ENCODE measurements at places on chromosomes 3 and 15.

GRCh38 chr3:106359692-106360091 is 490.9 kb upstream of the CBLB start:
- no peak for DNase-seq

GRCh38 chr15:57662091-57662744 is 44.3 kb upstream of the POLR2M start:
- no peak for DNase-seq

DNA sequence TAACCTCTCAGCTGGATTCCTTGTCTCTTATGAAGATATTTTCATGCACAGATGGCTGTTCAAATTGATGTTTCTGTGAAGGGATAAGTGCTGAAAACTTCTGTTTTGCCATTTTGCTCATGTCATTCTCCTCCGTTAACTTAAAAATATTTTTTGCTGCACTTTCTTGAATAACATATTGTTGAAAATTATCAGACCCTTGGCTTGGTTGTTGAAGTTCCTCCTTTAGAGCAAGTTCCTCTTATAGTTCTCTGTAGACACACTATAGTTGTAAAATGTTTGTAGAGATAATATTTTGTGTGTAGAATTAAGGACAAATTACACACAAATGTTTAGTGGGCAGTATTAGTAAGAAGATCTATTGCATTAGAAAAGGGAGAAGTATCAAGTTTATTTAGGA is 300.4 kb downstream of the SV2B start:
- DNase-seq = no peak

- no peak for DNase-seq
These were observed 57.1 kb downstream of the CHAC1 start for GRCh38 chr15:41010345-41010744.

DNA sequence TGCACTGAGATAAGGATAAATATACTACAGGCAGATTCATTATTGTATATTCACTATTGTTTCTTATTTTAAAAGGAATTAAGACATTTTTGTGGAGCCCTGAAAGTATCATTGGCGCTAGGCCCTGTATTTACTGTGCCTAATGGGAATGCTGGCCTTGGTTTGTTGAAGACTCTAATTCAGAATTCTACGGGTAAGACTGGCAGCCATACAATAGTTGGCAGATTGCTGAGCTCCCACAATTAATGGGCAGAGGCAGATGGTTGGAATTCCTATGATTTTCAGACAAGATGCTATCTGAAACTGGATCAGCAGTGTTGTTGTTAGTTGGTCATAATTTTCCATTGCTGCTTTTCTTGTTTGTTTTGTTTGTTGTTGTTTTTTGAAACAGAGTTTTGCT is 14.7 kb downstream of the PGBD4 start:
- DNase-seq = no peak

DNA sequence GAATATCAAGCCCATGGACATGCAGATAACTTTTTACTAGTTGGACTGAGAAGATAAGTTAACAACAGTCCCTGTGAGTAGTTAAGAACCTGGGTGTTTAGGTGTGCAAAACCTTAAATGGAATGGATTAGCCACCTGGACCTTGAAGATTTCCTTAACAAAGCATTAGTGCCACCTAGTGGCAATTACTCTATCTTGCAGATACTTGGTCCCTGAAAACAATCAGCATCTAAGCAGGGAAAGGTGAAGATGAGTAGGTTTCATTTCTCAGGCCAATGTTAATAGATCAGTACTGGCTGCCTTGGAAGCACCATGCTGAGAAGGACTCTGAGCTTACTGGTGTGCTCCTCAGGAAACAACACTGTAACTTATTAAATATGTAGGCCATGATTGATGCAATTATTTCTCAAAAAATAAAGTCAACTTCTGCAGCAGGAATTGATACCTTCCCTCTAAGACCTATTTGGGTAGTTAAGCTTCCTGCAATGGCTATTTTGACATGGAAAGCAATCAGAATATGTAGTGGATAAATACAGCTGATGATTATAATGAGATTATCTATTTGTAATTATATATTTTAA is 329.4 kb downstream of the TBC1D5 start:
- peak; percentile 10 for DNase-seq

GRCh38 chr3:178289544-178290160 is 246.6 kb upstream of the KCNMB2 start:
- DNase-seq = no peak

DNA sequence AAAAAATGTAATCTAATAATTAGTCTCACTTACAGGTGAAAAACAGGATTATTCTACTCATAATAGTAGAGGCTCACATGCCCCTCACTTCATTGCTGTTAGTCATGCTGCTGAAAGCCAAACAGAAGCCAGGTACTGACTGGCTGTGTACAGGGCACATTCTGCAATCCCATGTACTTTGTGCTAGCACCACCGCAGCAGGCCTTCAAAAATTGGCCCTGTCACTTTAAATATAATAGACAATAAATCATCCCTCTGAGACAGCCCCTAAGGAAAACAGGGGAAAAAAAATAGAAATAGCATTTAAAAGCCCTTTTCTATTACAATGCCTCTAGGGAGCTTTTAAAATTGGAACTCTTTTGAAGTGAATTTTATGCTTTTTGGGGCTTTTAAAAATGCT is 723.8 kb downstream of the TUSC7 start:
- DNase-seq = no peak

GRCh38 chr3:14290631-14291385 is 111.6 kb upstream of the SLC6A6 start:
- no peak for DNase-seq

GRCh38 chr3:52683611-52684010 is 2.1 kb downstream of the PBRM1 start:
- no peak for DNase-seq

DNA sequence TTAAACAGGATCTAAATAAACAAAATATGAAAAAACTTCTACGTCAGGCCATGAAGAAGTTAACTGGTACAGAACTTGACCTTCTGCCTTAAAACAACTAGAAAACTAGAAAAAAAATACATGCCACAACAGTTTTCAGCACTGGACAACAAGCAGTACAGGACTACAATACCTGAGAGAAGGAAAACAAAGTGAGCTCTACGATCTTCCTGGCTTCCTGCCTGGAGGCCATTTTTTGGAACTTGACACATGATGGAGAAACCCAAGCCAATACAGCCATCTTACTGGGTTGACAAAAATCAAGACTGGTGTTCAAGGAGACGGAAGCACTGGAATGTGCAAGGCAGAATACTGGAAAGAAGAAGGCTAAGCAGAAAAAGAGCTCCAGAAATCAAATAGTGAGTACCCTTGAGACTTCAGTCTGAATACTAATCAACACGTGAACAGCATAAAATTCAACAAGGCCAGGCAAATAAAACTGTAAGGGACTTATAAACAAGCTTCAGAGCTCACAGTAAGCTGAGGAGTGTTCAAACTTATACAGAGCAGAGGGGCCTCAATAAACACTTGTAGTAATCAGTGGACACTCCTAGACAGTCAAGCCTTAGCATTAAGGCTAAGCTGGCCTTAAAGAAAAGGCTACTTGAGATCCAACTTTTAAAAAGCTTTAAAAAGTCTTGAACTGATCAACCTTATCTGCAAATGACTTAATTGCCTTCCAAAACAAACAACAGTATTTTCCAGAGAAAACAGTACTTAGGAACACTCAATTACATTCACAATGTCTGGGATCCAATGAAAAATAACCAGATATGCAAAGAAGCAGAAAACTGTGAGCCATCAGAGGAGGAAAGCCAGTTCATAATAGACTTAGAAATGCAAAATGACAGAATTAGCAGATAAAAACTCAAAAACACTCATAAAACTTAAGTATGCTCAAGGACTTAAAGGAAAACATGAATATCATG is 63.2 kb downstream of the DLG1 start:
- no peak for DNase-seq

DNA sequence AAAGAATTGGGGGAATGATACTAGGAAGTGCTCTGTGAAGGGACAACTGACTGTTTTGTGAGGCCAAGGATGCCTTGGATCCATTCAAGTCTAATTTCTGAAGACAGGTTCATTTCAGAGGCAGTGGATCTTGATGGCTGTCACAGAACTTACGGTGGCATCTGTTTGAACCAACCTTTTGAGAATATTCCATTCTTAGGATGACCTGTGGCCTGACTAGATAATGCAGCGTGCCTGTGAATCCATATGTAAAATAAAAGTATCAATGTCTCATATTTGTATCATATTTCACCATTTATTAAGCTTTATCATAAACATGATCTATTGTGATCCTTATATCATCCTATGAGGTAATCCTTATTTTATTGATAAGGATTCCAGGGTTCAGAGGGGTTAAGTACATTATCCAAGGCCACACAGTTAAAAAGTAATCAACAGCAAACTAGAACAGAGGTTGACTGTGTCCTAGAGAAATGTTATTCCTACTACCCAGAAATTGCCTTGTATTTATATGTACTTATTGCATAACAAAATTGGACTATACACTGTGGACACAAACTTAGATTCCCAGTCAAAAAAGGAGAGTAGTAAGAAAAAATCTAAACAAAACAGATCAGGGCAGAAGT is 34.3 kb downstream of the IL1RAP start:
- no peak for DNase-seq

DNA sequence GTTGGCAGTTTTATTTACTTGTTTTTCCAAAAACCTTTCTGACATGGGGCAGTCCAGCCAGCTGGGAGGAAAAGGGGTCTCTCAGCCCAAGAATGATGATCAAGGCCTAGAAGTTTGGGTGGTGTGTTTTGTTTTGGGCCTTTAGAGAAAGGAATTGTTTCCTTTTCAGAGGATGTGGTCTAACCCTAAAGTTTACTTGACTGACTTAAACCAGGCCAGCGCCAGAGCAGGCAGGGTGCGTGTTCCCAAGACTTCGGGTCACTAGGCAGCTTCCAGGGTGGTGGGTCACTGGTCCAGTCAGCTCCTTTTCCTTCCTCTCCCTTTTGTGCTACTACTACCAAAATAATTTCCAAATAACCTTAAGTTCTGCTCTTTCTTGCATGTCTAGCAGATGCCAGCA is 4.9 kb downstream of the FLNB start:
- DNase-seq = no peak

DNA sequence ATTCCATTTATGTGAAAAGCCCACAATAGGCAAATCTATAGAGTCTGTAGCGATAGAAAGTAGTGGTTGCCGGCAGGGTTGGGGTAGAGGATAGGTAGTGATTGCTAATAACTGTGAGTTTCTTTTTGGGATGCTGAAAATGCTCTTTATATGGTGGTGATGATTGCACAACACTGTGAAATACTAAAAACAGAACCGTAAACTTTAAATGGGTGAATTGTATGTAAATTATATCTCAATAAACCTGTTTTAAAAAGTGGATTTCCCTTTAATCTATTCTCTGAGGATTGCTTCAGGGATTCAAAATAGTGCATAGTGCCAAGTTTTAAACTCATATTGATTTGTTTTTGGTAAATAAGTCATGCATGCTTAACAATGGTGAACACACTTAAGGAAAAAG is 140.2 kb downstream of the LPP start:
- no peak for DNase-seq

DNA sequence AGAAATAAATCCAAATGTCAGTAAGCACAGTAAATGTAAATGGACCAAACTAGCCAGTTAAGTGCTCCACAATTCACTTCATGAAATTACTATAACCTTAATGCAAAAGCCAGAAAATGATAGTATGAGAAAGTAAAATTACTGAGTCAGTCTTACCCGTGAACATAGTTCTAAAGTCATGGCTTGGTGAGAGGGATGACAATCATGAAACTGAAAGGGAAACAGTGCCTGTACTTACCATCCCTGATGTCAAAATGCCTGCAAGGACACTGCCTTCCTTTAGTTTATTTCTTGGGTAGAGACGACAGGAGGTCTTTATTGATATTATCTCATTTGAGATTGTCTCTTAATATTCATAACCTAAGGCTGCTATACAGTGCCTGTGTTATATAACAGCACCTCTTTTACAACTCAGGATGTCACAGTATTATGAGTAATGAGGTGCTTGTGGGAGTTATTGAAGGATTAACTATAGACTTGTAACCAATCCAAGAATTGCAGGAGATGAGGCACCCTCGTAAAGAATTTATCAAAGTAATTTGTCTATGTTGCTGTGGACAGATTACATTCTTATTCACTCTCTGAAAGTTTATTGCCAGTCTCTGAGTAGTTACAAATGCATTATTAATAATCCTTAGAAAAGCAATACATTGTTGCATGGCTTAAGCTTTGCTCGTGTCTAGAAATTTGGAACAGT is 142.9 kb upstream of the BFSP2 start:
- DNase-seq = no peak

DNA sequence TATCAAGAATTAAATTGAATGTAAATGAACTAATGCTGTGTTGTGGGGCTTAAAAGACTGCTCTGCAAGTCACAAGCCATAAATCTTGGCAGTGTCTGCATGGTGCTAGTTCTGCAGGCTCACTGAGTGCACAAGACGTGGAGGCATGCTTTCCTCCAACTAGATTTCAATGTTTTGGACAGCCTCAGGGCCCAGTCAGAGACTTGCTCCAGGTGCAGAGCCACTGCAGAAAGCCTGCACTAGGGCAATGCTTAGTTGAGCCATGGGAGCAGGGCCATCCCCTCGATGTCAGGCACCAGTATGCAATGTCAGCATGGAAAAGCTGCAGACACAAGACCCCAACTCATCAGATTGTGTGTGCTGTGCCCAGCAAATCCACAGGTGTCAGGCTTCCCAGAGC is 234.5 kb upstream of the CDIN1 start:
- DNase-seq = no peak

DNA sequence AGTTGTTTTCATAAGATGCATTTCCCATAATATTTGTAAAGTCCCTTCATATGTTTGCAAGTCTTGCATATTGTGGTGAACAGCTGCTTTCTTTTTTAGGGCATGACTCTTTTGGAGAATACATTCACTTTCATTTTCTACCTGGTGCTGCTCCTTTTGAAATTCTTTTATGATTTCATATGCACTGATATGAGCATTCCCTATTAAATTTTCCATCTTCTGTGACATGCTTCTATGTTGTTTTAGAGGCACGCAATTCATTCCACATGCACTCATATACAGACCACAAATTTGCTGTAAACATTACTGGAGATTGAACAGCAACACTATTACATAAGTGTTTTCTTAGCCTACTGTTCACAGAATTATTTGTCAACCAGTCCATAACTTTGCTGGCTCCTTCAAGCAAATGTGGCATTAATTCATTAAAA is 92.8 kb upstream of the TNFSF10 start:
- no peak for DNase-seq

- no peak for DNase-seq
These were observed 111.8 kb downstream of the SSR3 start for GRCh38 chr3:156443079-156443478.

Data from NCI-H1436 treated with DMSO at 0.1 percent for 48 hours (cell line).